Mammary epithelial cell (primary cell): ENCODE measurements at places on chromosomes 4 and X. TPM values are rescaled to one million over a fixed set of nuclear protein-coding genes. Genes with fewer than 3 reads are reported as not detected.

Gene OTUD6A
- total RNA-seq: not detected

Gene TMEM150C
- 0.16 and 0.59 TPM in 2 replicates for total RNA-seq

Gene LRIT3
- not detected in 2 replicates for total RNA-seq

Gene PAGE1
- not detected for total RNA-seq

Gene MAGEB6B
- total RNA-seq: not detected in 2 replicates

Gene CXorf66
- not detected in 2 replicates for total RNA-seq

Gene GPM6B
- total RNA-seq: 146 TPM

Gene ZIC3
- not detected for total RNA-seq

Gene GATA1
- not detected in 2 replicates for total RNA-seq

Gene LCORL
- total RNA-seq: 11.3 TPM

Gene RXFP1
- not detected in 2 replicates for total RNA-seq

Gene RTL9
- not detected for total RNA-seq

Gene FGF13
- 1.3 TPM for total RNA-seq
